Naive thymus-derived CD4-positive, alpha-beta T cell (primary cell): ENCODE measurements at places on chromosomes 11 and 22. TPM values are rescaled to one million over a fixed set of nuclear protein-coding genes. Genes with fewer than 3 reads are reported as not detected.

The SIPA1 gene
- total RNA-seq = 249 TPM

The C11orf87 gene
- not detected for total RNA-seq

DNA sequence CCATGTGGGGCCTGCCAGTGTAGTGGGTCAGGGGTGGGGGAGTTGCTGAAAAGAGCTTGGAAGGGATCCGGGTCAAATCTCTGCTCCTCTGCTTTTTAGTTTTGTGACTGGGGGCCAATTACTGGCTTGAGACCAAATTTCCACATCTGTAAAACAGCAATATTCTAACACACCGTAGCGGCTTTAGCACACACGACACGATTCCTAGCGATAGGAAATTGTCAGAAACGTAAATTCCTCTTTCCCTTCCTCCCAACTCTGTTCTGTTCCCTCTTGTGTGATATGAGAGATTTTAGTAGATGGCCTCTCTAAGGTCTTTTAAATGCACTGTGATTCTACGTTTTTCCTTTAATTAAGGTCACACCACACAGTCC, 71.9 kb downstream of the MICAL2 start:
- no peaks in the 10 kb centered on the region for H3K27me3 ChIP-seq
- no peak overlapping the region for H3K4me3 ChIP-seq
- H3K4me1 ChIP-seq = no peaks in the 10 kb centered on the region
- DNase-seq = no peak

DNA sequence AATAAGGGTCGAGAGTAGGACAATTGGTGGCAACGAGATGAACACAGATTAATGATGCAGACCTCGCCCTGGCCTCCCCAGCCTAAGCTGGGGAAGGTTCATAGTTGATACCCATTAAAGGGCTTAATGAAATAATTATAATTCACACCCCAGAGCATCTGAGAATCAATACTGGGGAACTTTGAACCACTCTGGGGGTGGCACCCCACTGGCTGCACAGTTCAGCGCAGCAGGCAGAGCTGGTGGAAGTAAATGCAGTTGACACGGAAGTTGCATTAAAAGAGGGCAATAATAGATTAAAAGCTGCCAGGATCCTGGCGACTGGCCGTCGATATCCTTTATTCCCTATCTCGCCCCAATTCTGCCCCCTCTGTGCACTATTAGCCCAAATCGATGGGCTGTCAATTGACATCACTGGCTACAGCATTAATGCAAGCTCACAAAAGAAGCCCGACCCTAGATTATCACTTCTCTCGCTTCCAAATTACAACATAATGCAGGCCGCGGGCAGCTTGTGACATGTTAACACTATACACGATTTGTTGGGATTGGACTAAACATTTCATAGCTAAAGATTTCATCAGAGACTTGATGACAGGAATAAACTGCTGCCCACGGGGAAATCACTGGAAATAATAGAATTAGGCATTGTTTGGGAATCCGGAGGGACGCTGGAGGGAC, 14.5 kb downstream of the HSPA8 start:
- DNase-seq = no peak
- H3K27me3 ChIP-seq = no peaks in the 10 kb centered on the region
- no peaks in the 10 kb centered on the region for H3K36me3 ChIP-seq
- no peaks in the 10 kb centered on the region for H3K4me1 ChIP-seq

DNA sequence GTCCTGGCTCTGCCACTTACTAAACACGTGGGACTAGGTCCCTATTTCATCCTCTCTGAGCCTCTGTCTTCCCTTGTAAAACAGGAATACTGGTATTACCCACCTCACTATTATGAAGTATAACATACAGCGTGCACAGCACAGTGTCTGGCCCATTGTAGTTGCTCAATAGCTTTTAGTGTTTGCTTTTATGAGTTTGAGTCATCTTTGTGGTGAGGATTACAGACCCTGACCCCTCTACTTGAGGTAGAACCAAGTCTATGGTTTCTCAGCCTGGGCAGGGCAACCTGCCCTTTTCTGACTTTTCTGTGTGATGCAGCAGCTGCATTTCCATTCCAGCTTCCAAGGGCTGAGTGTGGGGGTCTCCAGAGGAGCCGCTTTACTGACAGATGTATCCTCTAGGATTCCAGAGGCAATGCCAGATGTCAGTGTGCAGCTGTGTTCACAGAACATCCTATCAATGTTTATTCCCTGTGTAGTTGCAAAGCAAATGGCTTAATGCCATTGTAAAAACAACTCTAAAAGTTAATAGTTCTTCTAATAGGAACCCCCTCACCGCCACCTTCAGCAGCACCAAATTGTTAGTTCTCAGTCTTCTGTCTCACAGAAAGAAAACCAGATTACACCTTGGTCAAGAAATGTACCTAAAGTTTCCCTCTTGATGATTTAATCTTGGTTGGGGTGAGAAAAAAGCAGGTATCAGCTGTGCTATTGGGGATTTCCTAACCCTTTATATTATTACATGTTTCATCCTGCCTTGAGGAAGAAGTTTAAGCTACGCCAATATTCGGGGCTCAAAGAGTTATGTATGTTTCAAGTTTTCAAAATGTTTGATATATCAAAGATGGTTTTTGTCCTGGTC, 16.8 kb downstream of the PRR5L start:
- H3K27ac ChIP-seq = no peak overlapping the region
- no peaks in the 10 kb centered on the region for H3K4me1 ChIP-seq
- no peak overlapping the region for H3K4me3 ChIP-seq
- no peaks in the 10 kb centered on the region for H3K27me3 ChIP-seq
- no peak for DNase-seq
